ENCODE measurements at places on chromosomes 1 and 21. TPM values are rescaled to one million over a fixed set of nuclear protein-coding genes. Genes with fewer than 3 reads are reported as not detected.

The NUF2 gene
- polyA plus RNA-seq: 11.3 TPM

GRCh38 chr1:63710761-63711380, 62.9 kb upstream of the ROR1 start:
- DNase-seq: no peak

DNA sequence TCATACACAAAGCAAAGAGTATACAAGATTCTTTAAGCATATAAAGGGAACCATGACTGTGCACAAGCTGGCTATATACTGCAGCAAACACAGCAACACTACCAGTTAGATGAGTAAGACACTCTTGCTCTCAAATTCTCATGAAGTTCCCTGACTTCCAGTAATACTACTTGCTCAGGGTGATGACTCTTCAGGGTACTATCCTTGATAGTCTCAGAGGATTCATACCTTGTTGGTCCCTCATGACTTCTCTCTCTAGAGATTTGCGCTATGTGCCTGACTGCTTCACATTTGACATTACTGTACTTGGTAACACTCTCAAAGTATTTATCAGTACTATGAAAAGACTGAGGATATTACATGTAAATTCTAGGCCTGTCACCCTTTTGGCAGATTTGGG, 159.8 kb upstream of the ZRANB2 start:
- DNase-seq: no peak

The ANKRD35 gene
- polyA plus RNA-seq: 32.8 TPM

The PEAR1 gene
- polyA plus RNA-seq: 2.2 TPM

The HHAT gene
- polyA plus RNA-seq: 3.2 TPM

DNA sequence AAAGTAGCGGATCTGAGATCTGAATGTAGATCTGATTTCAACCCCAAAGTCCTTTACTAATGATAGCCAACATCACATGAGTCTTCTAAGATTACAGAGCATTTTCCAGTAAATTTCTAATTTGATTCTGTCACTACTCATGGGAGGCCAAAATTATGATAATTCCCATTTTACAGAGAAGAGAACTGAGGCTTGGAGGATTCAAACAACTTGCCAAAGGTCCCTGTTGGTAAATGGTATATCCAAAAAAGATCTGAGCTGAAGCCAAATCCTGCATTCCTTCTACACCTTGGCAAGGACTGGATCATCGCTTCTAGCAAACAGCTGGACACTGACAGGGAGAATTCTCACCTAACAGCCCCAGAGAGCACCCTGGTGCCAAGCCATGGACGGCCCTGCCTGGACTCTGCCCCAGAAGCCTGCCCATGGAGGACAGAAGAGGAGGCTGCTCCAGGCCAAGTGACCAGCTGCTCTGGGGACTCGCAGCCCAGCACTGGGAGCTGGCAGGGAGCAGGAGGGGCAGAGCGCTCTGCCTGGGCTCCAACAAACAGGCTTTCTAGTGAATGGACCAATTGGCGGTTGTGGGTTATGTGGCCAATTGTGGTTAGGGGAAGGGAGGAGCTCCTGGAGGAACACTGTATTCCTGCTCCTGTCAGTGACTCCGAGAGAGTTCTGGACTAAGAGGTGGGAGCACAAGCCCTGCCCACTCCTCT, 6.4 kb upstream of the CSF1 start:
- no peak for DNase-seq

- no peak for DNase-seq
These were observed 66.3 kb upstream of the SSX2IP start for GRCh38 chr1:84756455-84757082.

The MEX3A gene
- polyA plus RNA-seq: 91.7 TPM

- no peak for DNase-seq
These were observed 5.8 kb downstream of the PRDM16 start for GRCh38 chr1:3074800-3075199.

DNA sequence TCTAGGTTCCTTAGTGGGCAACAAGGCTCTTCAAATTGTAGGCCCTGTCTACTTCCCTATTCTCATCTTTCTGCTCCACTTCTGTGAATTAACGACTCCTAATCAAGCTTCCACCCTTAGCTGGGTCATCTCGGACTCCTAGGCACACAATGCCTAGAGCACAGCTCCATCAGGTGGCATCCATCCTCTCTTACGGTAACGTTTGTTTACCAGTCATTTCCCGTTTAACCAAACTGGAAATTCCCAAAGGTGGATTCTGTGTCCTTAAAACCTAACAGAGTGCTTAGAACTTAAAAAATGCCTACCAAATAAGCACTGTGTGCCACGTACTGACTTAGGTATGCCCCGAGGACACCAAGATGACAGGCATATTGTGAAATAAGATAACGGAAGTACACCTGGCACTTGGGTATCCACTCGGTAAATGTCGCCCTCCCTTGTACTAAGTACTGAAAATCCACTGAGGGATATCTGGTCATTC, 1.5 kb downstream of the PARP1 start:
- DNase-seq: no peak

GRCh38 chr1:40774266-40774998, 9.2 kb upstream of the KCNQ4 start:
- no peak for DNase-seq

GRCh38 chr1:208668991-208669390, 424.8 kb upstream of the PLXNA2 start:
- no peak for DNase-seq

- DNase-seq: no peak
These were observed 52.7 kb upstream of the ATP5PO start for GRCh38 chr21:33968080-33968994.

DNA sequence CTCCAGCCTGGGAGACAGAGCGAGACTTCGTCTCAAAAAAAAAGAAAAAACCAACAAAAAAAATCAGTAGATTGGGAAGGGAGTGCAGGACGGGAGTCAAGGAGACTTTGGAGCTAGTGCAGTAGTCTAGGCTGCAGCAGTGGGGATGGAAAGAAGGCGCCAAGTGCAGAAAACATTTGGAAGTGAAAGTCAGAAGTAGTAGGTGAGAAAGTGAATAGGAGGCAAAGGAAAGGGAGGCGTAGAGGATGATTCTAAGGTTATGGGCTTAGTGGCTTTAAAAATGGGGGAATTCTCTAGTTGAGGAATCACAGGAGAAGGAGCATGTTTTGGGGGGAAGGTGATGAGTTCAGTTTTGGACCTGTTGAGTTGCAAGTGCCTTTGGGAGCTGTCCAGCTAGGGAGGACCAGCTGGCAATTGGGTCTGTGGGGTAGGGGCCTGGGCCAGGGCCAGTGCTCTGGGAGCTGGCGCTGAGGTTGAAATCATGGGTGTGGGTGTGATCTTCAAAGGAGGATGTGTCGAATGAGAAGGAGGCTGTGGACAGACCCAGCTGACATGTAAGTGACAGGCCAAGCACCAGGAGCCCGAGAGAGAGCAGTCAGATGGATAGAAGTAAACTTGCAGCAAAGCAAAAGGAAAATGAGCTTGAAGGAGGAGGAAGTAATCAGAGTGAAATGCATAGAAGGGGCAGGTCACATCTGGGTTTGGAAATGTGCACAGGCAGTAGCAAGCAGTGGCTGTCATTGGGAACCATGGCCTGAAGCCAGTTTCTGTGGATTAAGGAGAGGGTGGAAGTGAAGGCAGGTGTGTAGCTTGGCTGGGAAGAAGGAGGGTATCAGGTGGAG, 15.8 kb downstream of the TMCC2 start:
- no peak for DNase-seq

GRCh38 chr1:39394598-39394997, 96.8 kb upstream of the BMP8A start:
- no peak for DNase-seq

The HSD11B1 gene
- 5.9 TPM for polyA plus RNA-seq

The CNKSR1 gene
- 0.70 TPM for polyA plus RNA-seq

DNA sequence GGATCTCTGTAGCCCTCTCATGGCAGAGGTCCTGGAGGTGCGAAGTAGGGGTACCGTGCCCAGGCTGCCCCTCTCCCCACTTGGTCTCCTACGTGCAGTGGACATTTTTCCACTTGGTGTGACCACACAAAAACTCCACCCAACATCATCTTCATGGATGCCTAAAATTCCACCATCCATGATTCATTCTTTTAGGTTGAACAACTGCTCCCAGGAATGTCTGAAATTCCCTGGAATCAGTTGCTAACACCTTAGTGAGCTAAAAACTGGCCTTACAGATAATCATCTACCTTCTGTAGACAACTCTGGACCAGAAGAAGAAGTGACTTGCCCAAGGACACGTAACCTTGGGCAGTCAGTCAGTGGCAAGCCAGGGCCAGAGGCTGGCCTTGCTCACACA, 32.1 kb upstream of the CLIC4 start:
- DNase-seq: no peak

The RLF gene
- 2.2 TPM for polyA plus RNA-seq

DNA sequence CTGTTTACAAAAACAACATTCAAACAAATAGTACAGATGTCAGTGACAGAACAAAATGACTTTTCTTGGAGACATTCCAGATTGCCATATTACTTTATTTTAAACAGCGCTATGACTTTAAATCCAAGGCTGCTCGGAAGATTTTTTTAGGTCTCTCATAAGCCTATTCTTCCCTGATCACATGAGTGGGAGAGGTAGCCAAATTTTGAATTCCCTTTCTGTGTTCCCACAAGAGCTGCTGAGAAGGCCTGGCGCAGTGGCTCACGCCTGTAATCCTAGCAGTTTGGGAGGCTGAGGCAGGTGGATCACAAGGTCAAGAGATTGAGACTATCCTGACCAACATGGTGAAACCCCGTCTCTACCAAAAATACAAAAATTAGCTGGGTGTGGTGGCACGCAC, 53.7 kb downstream of the SLC35A3 start:
- DNase-seq: no peak

The TMCO4 gene
- 4.8 TPM for polyA plus RNA-seq

Measured in brain (organoid and tissue), 16 donors.